ENCODE measurements at places on chromosomes 5 and 9.

DNA sequence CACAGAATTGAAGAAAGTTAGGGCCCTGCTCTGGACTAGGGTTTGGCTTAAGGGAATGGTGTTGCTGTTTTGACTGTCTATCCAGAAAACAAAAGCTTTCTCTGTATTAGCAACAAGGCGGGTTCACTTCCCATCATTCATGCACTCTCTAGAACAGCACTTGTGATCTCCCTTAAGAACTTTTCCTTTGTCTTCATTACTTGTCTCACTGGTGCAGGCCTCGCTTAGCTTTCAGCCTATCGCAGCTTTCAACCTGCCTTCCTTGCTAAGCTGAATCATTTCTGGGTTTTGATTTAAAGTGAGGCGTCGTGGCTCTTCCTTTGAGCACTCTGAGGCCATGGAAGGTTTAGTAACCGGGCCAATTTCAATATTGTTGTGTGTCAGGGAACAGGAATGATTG, 35.2 kb upstream of the LPCAT1 start:
- DNase-seq: no peak

DNA sequence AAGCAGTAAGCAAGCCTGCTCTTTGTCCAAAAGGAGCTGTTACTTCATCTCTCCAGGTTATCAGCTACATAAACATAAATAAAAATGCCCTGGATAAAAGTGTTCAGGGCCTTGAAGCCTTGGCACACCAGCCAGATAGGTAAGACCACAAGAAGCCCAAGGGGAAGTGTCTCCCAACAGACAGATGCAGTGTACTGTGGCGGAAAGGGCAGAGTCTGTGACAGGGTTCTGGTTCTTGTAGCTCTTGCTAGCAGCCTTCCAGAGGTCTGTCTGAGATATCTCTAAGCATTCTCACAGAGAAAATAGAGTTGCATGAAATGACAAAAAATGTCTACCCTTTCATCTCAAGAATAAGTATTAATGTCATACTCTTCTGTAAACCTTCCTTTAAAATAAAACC, 30.1 kb downstream of the ISOC1 start:
- no peak for DNase-seq

DNA sequence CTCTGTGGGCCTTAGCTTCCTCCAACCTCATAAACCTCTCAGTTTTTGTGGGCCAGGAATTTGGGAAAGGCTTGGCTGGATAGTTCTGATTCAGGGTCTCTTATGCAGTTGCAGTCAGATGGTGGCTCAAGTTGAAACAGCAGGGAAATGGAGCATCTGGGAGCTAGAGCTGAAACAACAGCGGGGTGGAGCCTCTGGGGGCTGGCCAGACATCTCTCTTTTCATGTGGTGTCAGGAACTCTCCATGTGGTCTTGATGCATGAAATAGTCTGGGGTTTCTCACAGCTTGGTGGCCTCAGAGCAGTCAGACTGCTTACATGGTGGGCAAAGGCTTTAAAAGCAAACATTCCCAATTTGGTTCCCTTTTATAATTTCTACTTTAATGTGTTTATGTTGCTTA, 13.5 kb downstream of the ZNF346 start:
- no peak for DNase-seq

- no peak for DNase-seq
Observed at GRCh38 chr5:163384669-163385068, 52.7 kb upstream of the CCNG1 start.

GRCh38 chr5:74304536-74304935, 336.0 kb downstream of the ENC1 start:
- no peak for DNase-seq

DNA sequence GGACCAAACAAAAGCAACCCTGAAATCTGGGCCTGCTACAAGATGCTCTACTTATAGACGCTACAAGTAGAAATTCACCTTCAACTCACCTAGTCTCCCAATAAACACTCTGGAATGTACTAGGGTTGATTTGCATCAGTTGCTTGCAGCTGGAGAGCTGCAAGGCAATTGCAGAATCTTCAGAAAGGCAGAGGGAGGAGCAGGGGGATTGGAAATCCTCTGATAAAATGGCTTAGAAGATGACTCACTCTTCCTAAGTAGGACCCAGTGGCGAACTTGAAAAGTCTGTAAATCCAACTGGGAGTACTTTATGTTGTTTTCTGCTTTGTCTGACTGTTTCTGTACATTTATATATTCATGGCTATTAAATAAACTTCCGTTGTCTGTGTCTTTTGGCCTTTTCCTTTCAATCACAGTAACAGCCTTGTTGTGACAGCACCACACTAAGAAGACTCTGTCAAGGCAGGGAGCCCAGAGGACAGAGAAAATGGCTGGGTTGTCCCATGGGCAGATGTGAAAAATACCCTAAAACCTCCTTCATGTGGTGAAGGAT, 14.7 kb upstream of the MLLT3 start:
- DNase-seq: no peak
